Activated T-helper 1 cell treated with anti-CD3 and anti-CD28 coated beads, Interleukin-2, amount 50 U/mL, for 16 hours (primary cell): ENCODE measurements at places on chromosomes 5 and 9.
A peak's percentile ranks its signal among the peaks of the same experiment; 100 is the strongest.

GRCh38 chr5:120465436-120465961 is 1.4 kb downstream of the PRR16 start:
- DNase-seq: no peak

- DNase-seq: no peak
Observed at GRCh38 chr9:136711751-136712689, at the start of gene DIPK1B. Gene DIPK1B, plus strand, starts transcription at chr9:136712572. Its CDS starts 94 bp downstream, at chr9:136712666.

DNA sequence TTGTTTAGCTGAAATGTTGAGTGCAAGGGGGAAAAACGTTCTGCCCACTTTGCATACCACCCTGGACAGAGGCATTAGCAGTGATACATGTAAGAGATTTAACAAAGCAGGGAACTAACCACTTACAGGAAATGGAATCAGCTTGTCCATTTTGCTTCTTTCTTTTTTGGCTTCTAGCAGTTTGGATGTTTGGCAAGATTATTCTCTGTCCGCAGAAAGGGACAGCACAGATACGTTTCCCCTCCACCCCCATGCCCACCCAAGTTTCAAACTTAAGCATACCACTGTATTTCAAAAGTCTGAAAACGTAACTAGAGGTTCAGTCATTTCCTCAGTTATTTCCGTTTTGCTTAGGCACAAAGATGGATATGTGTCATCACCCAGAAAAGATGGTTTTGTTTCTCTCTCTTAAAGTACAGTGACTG is 118.4 kb downstream of the GDNF start:
- DNase-seq: no peak

DNA sequence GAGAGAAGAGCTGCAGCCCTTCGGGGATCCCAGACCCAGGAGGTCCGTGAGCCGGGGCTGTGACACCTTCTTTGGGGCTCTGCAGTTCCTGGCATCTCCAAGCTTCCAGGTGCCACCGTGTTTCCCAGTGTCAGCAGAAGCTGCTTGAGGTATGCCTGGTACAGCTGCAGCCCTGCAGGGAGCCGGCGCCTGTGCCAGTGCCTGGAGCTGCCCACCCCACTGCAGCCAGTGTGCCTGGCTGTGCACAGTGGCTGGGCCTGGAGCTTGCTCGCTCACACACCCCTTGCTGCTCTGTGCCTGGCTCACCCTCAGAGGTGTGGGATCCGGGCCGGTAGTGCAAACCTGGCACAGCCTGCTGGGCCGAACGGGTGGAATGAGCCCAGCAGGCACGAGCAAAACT is 65.5 kb downstream of the NACC2 start:
- DNase-seq: no peak

GRCh38 chr5:144771802-144772201 is 601.1 kb downstream of the KCTD16 start:
- DNase-seq: no peak

DNA sequence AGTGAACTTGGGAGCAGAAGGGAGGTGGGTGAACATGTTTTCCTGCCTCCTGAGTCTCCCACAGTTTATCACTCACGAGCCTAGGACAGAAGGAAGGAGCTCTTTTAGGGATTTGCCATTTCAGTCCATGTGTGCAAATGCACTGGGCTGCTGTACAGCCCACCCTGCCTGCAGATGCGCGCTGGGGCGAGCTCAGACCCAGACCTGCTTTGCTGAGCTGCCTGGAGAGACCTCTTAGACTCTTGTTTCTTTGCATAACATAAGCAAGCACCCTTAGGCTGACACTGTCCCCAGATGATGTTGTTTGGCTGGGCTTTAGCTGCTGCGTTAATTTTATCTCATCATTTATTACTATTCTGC is 199.0 kb downstream of the CACNA1B start:
- DNase-seq: no peak

- DNase-seq: peak; percentile 37
Observed at GRCh38 chr9:134065612-134066419, 2.0 kb downstream of the BRD3 start.

- no peak for DNase-seq
Observed at GRCh38 chr9:15717290-15717967, 164.6 kb downstream of the CCDC171 start.

DNA sequence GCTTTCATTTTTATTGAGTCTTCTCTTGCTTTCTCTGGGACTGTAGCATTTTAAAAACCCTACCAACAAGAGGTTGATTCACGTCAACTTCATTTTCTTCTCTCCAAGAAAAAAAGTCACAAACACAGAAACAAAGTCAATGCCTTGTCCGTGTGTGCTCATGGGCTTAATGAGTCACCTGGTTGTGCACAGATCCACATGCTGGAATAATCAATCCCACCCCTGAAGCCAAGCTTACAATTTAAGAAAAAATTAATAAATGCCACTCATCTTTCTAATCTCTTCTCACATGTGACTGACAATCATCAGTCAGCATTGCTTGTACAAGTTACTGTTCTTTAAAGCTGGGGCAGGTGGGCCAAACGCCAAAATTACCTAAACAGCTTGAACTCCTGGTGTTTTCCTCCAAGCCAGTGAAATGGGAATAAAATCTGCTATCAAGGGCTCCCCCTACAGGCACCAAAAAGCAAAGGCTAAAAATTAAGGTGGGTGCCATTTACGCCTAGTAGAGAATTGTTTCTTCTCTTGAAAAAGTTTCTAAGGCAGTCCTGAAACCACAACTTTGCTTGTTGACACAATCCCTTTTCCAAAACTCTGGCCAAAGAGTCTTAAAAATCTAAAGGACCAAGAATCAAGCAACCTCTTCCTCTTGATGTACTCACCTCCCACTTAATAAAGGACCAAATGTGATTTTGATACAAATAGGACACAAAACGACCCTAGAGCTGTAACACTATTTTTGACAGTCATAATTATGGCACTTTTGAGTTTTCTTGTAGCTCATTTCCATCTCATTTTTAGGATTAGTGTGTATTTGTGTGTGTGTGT is 21.3 kb downstream of the TRMO start:
- no peak for DNase-seq

GRCh38 chr5:102624405-102624804 is 125.6 kb upstream of the SLCO6A1 start:
- no peak for DNase-seq
